ENCODE measurements at places on chromosomes 4 and X.
A peak's percentile ranks its signal among the peaks of the same experiment; 100 is the strongest.

DNA sequence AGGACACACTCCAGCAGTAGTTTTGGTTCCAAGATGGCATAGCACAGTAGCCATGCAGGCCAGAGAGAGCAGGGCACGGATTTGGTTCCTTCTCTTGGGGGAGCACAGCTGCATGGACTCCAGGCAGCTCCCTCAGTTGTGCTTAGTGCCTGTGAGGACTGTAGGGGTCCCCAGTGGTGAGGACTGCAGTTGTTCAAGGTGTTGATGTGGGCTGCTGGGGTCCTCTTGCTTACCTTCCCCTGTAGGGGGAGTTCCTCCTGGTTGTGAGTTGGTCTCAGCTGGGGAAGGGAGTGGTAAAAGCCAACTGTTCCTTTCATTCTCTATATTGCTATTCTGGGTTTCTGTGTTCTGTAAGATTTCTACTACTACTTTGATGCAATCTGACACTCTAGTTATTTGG is 606.5 kb downstream of the MAGEB5 start:
- no peak for DNase-seq

- DNase-seq, result no peak
Measured at GRCh38 chrX:69429339-69430015, 74.6 kb upstream of the NALF2 start.

DNA sequence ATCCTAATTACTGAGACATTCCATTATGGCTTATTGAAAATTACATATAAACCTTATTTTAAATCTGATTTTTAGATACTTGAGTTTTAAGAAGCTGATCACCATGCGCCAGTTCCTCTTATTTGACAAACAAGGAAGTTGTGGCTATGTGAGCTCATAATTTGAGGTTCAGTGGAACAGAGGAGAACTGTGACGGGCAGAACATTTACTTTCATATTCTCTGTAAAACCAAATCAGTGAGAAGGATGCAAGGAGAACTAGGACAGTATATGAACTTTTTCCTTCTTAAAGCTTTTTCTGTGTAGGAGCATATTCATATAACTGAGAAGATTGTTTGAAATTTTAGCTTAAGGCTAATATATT is 25.3 kb downstream of the STIM2 start:
- DNase-seq, result no peak

- DNase-seq, result no peak
Measured at GRCh38 chr4:1093391-1094335, 19.7 kb downstream of the RNF212 start.

- no peak for DNase-seq
Measured at GRCh38 chr4:120318196-120318846, 251.7 kb upstream of the MAD2L1 start.

GRCh38 chrX:13028871-13029636 is 15.4 kb downstream of the FAM9C start:
- DNase-seq, result no peak

- no peak for DNase-seq
Measured at GRCh38 chr4:52640808-52641565, 18.1 kb downstream of the USP46 start.

DNA sequence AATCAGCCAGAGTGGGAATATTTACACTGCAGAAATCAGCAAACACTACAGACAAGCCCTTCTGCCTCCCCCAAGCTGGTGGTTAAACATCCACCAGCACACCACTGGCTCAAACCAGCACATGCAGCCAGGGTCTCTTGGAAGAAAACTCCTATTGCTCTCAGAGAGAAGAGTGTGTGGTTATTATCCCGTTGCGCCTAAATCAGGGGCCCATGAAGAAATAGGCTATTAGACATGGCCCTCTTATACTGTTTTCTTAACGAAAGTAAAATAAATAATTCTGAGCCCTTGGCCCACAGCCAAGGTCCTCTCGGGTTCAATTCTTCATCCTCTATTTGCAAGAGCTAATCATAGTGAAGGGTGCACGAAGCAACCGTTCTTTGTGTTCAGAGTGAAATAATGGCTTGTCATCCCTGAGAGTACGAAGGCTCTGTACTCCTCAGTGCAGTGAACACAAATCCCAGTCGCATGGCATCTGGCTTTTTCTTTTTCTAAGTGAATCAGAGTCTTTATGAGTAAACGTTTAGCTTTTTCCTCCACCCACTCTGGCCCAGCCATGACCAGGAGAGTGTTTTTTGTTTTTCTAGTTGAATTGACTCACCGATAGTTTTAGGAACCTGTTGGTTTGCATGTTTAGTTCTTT is 33.4 kb upstream of the RBM47 start:
- no peak for DNase-seq

GRCh38 chr4:119932277-119932676 is 134.4 kb downstream of the MAD2L1 start:
- DNase-seq, result no peak

- DNase-seq, result no peak
Measured at GRCh38 chrX:131614241-131614640, 70.4 kb downstream of the OR13H1 start.

DNA sequence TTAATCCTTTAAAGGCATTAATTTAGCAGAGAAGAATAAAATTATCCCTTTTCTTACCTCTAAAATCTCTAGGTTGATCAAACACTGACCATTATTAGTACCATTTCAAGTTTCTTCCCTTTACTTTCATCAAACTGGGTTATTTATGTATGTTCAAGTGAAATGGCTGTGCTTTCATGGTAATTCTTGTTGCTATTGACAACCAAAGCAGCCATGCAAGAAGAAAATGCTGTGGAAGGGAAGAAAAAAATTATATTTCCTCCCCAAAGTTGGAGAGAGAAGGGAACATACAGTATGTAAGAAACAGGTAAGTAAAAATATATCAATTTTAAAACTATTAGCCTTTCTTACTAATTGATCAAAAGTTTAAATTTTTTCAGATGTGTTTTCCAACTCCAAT is 16.2 kb downstream of the NPNT start:
- no peak for DNase-seq

DNA sequence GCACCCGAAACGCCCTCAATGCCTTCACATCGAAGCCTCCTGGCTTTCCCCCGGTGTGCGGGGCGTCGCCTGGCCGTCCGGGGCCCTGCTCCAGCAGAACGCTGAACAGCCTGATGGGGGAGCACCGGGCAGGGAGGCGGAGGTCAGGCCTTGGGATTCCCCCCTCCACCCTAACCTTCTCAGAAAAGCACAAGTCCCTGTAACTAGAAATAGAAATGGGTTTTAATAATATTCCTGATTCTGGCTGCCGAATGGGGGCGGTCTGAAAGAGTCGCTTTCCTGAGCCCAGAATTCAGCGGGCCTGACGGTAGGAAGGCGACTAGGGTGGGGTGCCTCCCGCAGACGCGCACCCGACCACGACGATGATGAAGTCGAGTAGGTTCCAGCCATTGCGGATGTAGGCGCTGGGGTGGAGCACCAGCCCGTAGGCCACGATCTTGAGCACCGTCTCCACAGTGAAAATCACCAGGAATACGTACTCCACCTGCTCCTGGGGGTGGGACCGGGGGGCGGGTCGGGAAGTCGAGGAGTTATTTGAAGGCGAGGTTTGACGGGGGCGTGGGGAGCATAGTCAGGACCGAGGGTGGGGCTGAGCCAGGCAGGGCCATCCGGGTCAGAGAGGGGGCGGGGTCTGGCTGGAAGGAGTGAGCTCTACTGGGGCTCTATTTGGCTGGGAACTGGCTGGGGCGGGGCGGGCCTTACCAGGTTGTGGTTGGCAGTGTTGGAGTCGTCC is 2.5 kb downstream of the CACNA1F start:
- peak; percentile 66 for DNase-seq

GRCh38 chr4:154030152-154030551 is 241.3 kb upstream of the SFRP2 start:
- no peak for DNase-seq

DNA sequence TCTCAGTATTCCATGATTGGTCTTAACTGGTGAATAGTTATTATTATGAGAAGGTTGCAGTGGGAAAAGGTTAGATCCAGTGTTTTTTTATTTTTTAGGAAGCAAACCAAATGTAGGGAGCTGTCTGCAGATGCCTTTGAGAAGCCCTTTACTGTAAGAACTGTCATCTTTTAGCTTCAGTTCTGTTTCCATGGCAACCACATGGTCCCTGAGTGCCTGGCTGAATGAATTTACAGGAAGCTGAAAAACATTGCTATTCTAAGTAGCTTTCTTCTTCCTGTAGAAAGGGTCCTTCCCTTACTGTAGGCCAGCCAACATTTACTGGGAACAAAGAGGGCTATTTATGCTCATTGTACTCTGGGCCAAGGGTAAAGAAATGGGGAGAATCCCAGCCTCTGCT is 103.3 kb downstream of the DCLK2 start:
- no peak for DNase-seq

- DNase-seq, result no peak
Measured at GRCh38 chr4:47717188-47717587, 120.7 kb downstream of the CORIN start.

All from right atrium auricular region (tissue), 2 donors.